ENCODE measurements at places on chromosomes 1 and 21. TPM values are rescaled to one million over a fixed set of nuclear protein-coding genes. Genes with fewer than 3 reads are reported as not detected.

HCN3 gene
- 2.7 TPM for total RNA-seq

COL18A1 gene
- total RNA-seq = 141 TPM

KRTAP6-3 gene
- total RNA-seq = not detected

TFAP2E gene
- 1.3 TPM for total RNA-seq

CAMK2N1 gene
- total RNA-seq = 16.6 TPM

AMY1B gene
- total RNA-seq = not detected

RNU11 gene
- not detected for total RNA-seq

IFT25 gene
- total RNA-seq = 24.3 TPM

IL19 gene
- total RNA-seq = not detected

KCNK2 gene
- 2.4 TPM for total RNA-seq

CLCA4 gene
- total RNA-seq = not detected

VHLL gene
- total RNA-seq = 0.56 TPM

TSEN15 gene
- total RNA-seq = 54.1 TPM

GNG4 gene
- 43.9 TPM for total RNA-seq

CALML6 gene
- 0.15 TPM for total RNA-seq

S100A8 gene
- 6.7 TPM for total RNA-seq

GPR52 gene
- total RNA-seq = 1.4 TPM

MATN1 gene
- total RNA-seq = 0.34 TPM

HES3 gene
- not detected for total RNA-seq

SIM2 gene
- 0.23 TPM for total RNA-seq

PLOD1 gene
- total RNA-seq = 98.1 TPM

WNT2B gene
- total RNA-seq = 47.0 TPM

B3GALT2 gene
- 3.3 TPM for total RNA-seq

RPTN gene
- not detected for total RNA-seq

KRTAP13-2 gene
- total RNA-seq = not detected

OR2L8 gene
- not detected for total RNA-seq

HAO2 gene
- not detected for total RNA-seq

PKNOX1 gene
- total RNA-seq = 24.6 TPM

SPATA46 gene
- total RNA-seq = not detected

ZMYND12 gene
- 1.9 TPM for total RNA-seq
